Activated CD4-positive, alpha-beta T cell treated with anti-CD3 and anti-CD28 coated beads, Interleukin-10, Interleukin-2, amounts not matched to agents 100 ng/mL and 50 ng/mL, durations not matched to agents 16 hours and 8 hours (primary cell): ENCODE measurements at places on chromosomes 7 and 10.

- DNase-seq: no peak
Measured at GRCh38 chr10:122864901-122865300, 14.5 kb downstream of the FAM24B start.

DNA sequence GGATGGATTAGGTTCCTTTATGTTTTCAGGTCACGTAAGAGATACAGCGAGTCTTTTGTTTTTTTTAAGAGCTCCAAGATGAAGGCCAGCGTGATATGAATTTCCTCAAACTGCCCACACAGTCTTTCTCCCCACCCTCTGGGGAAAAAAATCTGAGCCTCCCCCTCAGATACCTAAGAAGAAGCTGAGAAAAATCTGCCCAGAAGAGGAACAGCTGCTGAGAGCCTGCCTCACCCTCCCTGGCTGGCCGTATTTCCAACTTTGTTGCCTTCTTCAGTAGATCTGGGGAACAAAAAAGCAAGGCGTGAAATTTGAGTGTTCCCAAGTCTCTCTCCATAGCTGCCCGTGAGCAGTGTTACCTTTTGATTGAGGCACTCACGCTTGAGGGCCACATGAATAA, 208.1 kb downstream of the KIAA1217 start:
- no peak for DNase-seq

DNA sequence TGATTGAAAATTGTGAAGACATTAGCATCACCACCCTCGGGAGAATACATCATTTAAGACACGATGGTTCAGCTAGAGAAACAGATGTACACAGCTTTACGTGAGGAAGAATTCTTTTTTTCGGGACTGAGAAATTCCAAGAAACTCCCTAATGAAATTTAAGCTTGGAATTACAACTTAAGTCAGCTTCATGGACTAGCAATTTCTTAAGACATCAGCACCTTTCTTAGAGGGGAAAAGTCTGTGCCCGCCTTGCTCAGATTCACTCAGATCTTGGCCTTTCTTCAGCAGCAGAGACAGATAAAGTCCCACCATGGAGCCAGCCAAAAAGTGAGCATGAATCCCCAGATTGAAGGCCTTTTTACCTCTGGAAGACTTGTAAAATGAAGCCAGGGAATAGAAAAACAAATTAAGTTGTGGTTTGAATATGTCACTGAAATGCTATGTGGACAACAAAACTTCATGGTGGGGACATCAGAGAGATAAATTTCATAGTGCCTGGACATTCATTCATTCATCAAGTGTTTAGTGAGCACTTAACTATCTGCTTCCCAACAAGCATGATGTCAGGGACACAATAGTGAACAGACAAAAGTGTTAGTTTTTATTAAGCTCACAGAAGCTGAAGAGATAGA, 32.1 kb downstream of the PRKG1 start:
- DNase-seq: no peak

- peak; percentile 51 for DNase-seq
Measured at GRCh38 chr7:47266131-47266706, 315.7 kb downstream of the TNS3 start.

GRCh38 chr10:97876402-97876801, 26.8 kb downstream of the GOLGA7B start:
- no peak for DNase-seq

GRCh38 chr10:80468806-80469421, 14.8 kb downstream of the TSPAN14 start:
- no peak for DNase-seq

DNA sequence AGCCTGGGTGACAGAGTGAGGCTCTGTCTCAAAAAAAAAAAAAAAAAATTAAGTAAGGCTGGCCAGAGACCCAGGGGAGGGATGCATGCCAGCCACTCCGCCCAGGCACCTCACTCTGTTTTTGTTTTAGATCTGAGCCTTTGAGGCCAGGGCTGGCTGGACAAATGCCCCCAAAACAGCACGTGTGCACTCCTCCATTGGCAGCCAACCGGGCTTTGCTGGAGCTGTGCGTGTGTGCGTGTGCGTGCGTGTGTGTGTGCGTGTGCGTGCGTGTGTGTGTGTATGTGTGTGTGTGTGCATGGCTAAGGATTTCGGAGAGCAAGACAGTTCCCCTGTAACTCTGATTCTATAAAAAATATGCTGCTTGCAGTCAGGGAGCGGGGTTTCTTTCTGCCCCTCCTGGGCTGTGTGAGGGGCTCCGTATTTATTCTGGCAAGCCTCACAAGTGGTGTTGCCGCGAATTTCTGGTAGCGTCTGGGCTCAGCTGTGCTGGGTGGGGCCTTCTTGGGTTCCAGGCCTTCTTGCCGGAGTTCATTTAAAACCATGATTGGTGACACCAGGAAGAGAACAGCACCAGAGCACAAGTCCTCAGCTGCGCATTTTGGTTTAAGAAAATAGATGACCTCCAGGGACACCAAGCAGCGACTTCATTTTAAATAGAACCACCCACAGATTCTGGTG, 28.1 kb upstream of the UNCX start:
- DNase-seq: no peak

- DNase-seq: no peak
Measured at GRCh38 chr10:23432166-23432565, 6.7 kb upstream of the OTUD1 start.

DNA sequence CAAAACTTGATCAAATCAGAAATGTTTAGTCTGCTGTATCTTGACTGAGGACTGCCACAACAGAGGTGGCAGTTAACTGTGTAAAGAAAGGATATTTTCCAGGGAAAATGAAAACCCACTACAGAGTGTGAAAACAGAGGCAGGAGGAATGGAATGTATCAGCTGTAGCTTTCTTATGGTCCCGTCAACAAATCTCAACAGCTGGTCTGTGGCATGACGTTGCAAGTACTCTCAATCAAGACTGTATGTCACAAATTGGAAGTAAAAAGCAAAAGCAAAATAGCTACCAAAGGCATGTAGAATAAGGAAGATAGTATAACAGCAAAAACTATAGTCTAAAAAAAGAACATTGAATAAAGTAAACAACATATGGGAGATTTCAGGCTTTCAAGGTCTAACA, 123.5 kb downstream of the KMT2C start:
- no peak for DNase-seq

- no peak for DNase-seq
Measured at GRCh38 chr7:151566897-151567320, 47.2 kb upstream of the RHEB start.

- DNase-seq: peak; percentile 7
Measured at GRCh38 chr7:126718419-126718818, 534.3 kb downstream of the GRM8 start.

GRCh38 chr10:13831711-13832141, 245.0 kb downstream of the PRPF18 start:
- DNase-seq: no peak

GRCh38 chr7:148993193-148993592, 35.1 kb downstream of the PDIA4 start:
- no peak for DNase-seq

GRCh38 chr10:62804356-62805230, at the start of gene ADO:
ADO (plus strand) TSS chr10:62804720; CDS start chr10:62805060, 340 bp downstream.
- DNase-seq: peak; percentile 84

- no peak for DNase-seq
Measured at GRCh38 chr10:113518415-113518814, 34.4 kb upstream of the HABP2 start.

- no peak for DNase-seq
Measured at GRCh38 chr7:54643064-54643463, 100.9 kb downstream of the VSTM2A start.

DNA sequence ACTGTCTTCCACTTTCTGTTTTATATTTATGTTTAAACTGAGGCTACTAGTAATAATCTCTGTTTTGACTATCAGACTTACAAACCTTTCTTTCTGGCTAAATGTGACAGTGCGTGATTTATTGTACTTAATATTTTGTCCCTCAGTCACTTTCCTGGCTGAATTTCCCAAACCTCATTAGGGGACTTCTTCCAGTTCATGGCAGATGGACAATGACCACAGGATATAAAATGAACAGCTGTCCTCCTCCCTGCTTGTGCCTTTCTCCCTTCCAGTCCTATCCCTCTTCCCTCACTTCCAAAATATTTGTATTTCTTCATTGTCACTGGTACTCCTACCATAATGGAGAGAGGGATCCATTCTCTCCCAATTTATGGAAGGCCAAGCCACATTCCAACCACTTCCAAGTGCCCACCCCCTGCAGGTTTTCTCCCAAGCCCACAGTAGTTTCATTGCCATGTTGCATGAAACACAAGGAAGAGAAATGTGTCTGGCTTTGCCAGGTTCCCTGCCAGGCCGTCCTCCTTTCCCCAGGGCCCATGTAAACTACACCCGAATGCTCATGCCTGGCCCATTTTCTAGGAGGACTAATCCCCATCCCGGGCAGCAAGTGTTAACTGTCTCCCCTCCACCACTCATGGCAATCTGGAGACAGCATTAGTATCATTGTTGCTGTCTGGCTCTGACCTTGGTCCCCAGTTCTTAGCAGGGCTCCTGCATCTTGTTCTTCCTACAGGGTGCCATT, 269.5 kb upstream of the SLC26A5 start:
- DNase-seq: no peak

DNA sequence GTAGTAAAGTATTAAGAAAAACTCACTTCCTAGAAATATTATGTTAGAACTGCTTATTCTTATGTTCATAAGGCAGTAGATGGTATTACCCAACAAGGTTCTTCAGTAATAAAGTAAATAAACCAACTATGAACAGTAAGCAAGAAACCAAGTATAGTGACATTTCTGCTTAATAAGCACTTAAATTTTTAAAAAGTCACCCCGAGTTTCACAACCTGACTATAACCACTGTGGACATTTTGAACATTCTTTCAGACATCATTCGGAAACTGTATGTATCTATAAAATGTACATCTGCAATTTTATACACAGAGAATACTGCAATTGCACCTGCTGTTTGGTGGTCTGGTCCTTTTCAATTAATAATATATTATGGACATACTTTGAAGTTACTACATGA, 1073.6 kb downstream of the XPNPEP1 start:
- DNase-seq: no peak
